Posterior vena cava (tissue), 2 donors: ENCODE measurements at places on chromosomes 4 and X. TPM values are rescaled to one million over a fixed set of nuclear protein-coding genes. Genes with fewer than 3 reads are reported as not detected.

The MYL5 gene
- total RNA-seq, result 12.4 TPM

The ADH5 gene
- 226 TPM for total RNA-seq

The APOOL gene
- total RNA-seq, result 36.7 TPM

The EVC2 gene
- total RNA-seq, result 7.1 TPM

The XAGE1A gene
- total RNA-seq, result not detected

The GPR34 gene
- 35.4 TPM for total RNA-seq
